ENCODE measurements at places on chromosomes 7 and 10.

- no peak for DNase-seq
Observed at GRCh38 chr7:103009466-103010185, 65.0 kb downstream of the FBXL13 start.

- no peak for DNase-seq
Observed at GRCh38 chr7:128011131-128011661, 20.0 kb downstream of the LRRC4 start.

DNA sequence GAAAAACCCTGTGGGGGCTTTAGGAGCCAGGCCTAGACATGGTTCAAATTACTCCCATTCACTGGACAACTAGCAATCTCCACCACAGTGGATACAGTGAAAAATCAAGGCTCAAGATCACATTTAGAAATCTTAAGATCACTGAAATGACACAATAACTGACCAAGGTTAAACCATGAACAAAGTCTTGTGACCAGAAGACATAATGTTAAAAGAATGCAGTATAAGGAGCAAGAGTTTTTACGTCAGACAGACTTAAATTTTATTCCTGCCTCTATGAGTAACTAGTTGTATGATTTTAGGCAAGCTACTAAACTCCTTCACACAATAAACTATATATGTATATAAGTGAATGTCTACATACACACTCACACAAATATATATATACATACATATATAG is 68.5 kb downstream of the MICU1 start:
- DNase-seq, result no peak

DNA sequence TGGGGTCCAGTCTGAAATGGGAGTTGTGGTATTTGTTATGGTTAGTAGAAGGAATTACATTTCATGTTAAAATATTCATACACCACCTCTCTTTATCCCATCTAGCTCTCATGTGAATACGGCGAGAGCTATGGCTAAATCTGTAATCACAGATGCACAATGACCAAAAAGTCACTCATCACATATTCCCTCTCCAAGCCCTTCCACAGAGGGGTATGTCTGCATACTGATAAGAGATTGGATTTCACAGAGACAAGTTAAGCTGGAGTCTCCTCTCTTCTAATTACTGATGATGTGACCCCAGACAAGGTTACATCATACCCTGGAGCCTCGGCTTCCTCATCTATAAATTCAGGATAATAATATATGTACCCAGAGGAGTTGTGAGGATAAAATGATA is 237.8 kb upstream of the RHOBTB1 start:
- no peak for DNase-seq

DNA sequence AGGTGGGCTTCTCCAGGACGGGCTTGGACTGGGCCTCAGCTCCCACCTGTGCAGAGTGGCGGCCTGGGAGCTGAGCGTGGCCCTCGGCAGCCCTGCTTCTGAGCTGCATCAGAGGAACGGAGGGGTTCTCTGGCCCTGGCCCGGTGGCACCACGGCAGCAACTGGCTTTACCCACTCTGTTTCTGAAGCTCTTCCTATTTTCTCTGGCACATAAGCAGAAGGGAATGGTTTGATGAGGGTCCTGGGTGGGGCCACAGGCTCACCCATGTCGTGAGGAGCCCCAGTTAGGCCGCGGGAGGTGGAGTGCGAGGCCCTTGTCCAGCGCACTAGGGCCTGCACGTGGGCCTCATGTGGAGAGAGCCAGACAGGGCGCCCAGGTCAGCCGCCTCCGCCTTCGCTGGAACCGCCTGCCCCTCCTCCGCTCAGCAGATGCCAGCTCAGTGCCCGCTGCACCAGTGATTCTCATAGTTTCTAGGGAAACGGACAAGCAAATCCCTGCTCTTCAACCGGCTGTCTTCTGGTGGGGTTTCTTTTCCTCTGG is 284.0 kb downstream of the CELF2 start:
- DNase-seq, result no peak

GRCh38 chr7:29588900-29589696 is 25.5 kb downstream of the PRR15 start:
- DNase-seq, result peak; percentile 41

- no peak for DNase-seq
Observed at GRCh38 chr10:33315891-33316290, 18.6 kb downstream of the NRP1 start.

GRCh38 chr10:122294511-122295450 is 23.7 kb downstream of the BTBD16 start:
- no peak for DNase-seq

DNA sequence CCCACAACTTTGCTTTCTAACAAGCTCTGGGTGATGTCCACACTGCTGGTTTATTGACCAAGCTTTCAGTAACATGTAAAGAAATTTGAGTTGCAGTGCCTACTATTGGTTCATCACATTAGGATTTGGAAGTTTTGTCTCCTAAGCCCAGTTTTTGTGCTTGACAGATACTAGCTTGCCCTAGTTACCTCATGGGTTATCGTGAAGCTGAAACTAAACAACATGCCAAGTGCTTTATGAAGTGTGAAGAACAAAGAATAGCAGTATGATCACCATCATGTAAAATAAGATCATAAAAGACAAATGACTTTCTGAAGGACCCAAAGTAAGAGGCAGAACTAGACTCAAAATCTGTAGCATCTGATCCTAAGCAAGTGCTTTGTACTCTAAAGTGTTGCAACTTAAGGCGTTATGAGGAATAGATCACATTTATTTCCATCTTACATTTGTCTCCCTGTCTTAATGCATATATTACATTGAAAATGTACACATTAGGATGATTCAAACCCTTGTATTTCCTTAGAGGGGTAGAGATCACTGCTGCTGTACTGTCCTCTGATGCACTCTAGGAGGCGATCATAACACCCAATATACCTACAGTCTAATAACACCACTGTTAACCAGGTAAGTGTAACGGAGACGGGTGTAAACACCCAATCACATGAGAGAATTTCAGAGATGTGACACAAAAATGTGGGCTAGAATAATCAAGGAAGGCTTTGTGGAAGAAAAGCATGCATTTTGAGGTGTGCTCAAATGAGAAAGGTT is 71.3 kb downstream of the NRCAM start:
- no peak for DNase-seq
